ENCODE measurements at places on chromosomes 1 and 21.

GRCh38 chr1:37478451-37478881 lies 4.1 kb downstream of the ZC3H12A start:
- peak; percentile 61 for DNase-seq

GRCh38 chr1:5404412-5405203 lies 587.6 kb downstream of the NPHP4 start:
- no peak for DNase-seq

DNA sequence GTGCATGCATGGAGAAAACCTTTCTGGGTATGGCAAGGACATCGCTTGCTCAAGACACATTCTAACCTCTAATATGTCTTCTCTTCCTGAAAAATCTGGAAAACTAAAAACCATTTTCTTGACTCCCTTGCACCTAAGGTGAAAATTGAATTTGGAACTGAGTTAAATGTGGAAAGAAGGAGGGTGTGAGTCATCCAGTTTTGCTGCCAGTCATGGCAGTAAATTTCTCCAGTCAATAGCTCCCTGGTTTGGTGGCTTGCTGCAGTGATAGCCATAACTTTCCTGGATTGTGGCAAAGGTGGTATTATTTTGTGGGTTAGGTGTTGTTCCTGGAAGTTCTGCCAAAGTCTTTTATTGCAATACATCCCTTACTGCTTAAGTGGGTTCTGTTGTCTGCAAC lies 2.5 kb downstream of the ZCCHC17 start:
- DNase-seq: no peak

DNA sequence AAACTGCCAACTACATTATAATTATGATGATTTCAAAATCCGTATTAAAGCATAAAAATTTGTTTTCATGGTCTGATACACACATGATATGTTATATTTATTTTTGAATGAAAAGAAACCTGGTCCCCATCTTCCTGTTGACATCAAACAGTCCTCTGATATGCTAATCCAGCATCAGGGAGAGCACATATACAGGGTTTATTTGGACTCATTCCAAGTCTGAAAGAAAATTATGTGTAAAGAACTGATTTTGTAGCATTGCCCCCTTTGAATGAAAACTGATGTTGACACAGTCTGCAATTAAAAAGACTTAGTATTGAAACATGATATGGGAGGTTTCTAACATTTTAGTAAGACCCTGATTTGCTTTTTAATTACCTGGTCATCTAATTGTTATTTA lies 119.4 kb downstream of the NEK7 start:
- DNase-seq: no peak
